ENCODE measurements at places on chromosomes 11 and 22. TPM values are rescaled to one million over a fixed set of nuclear protein-coding genes. Genes with fewer than 3 reads are reported as not detected.

The GSTT2B gene
- 12.9 TPM for total RNA-seq

- peaks cover 45% of the 10 kb centered on the region for H3K4me1 ChIP-seq
- H3K36me3 ChIP-seq: no peaks in the 10 kb centered on the region
- H3K4me3 ChIP-seq: no peak overlapping the region
- H3K27me3 ChIP-seq: no peaks in the 10 kb centered on the region
Observed at GRCh38 chr22:17952273-17952801, 72.0 kb downstream of the MICAL3 start.

The NRGN gene
- total RNA-seq: not detected

DNA sequence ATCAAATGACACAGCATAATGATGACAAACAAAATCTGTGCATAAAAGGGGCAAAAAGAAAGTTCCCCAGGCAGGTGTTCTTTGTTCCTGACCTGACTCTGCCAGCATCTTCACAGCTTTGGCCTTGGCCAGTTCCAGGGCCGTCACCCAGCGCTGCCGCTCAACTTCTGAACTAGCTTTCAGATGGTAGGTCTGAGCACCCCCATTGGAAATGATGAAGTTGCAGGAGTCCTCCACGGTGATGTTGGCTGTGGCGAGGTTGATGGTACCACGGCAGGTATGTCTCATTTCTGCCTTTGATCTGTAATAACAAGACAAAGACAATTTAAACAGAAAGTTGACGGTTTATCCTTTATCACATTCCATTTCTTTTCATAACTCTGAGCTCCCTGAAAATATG lies 5.3 kb downstream of the OSBP start:
- DNase-seq: no peak
- H3K4me1 ChIP-seq: peaks cover 24% of the 10 kb centered on the region
- no peaks in the 10 kb centered on the region for H3K27me3 ChIP-seq
- H3K36me3 ChIP-seq: peaks cover 24% of the 10 kb centered on the region
- H3K27ac ChIP-seq: no peak overlapping the region
- no peak overlapping the region for H3K4me3 ChIP-seq

GRCh38 chr11:44256673-44257291 lies 53.2 kb downstream of the ALX4 start:
- H3K36me3 ChIP-seq: no peaks in the 10 kb centered on the region
- DNase-seq: no peak
- no peaks in the 10 kb centered on the region for H3K4me1 ChIP-seq
- H3K27ac ChIP-seq: no peak overlapping the region
- H3K27me3 ChIP-seq: no peaks in the 10 kb centered on the region
- no peak overlapping the region for H3K4me3 ChIP-seq

DNA sequence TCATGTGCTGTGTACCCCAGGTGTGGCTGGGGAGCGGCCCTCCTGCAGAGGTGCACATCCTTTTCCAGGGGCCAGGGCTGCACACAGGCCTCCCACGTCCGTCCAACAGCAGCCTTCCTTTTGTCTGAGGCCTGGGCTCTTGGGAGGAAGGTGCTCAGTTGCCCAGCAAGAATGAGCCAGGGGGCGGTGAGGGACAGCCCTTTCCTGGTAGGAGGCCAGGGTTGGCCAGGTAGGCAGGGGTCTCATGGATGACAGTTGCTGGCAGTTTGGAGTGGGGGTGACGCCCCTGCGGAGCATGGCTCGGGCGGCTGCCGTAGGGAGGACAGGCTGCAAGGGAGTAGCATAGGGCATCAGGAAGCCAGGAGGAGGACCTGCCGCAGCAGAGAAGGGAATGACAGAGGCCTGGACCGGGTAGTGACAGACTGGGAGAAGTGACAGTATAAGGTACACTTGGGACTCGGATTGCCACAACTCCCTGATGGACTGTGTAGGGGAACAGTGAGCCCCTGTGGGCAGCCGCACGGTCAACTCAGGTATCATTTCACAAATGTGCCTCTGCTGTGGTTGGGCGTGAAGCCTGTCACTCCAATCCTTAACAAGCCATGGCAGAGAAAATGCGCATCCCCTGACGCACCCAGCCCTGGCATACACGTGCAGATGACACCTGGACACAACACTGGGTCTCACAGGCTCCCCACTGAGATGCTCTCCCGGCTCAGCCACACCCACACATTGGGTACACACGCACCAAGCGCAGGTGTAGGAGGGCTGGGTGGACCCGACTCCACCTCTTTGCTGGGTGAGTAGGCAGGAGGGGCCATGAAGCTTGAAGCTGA lies 79.7 kb downstream of the DGCR2 start:
- no peak for DNase-seq
- no peak overlapping the region for H3K27ac ChIP-seq
- H3K36me3 ChIP-seq: peaks cover 11% of the 10 kb centered on the region
- H3K27me3 ChIP-seq: no peaks in the 10 kb centered on the region
- no peak overlapping the region for H3K4me3 ChIP-seq
- no peaks in the 10 kb centered on the region for H3K4me1 ChIP-seq

The PGA5 gene
- 3.6 TPM for total RNA-seq

DNA sequence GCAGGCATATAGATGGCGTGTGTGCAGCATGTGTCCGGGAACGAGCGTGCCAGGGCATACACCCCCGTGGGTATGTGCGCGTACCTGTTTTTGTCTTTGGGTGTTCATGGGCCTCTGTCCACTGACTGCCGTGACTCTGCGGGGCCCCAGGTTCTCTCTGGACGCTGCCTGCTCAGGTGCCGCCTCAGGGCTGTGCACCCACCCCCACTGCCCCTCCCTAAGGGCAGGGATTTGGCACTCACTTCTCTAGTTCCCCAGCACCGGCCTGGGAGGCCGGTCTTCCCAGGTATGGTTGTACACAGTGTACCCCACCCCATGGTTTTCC lies 111.5 kb downstream of the ST3GAL4 start:
- H3K36me3 ChIP-seq: no peaks in the 10 kb centered on the region
- no peaks in the 10 kb centered on the region for H3K27me3 ChIP-seq
- H3K27ac ChIP-seq: no peak overlapping the region
- H3K4me3 ChIP-seq: no peak overlapping the region
- peaks cover 19% of the 10 kb centered on the region for H3K4me1 ChIP-seq

GRCh38 chr11:19768815-19769214 lies 56.2 kb downstream of the NAV2 start:
- DNase-seq: no peak
- H3K27me3 ChIP-seq: no peaks in the 10 kb centered on the region
- no peak overlapping the region for H3K27ac ChIP-seq
- H3K4me1 ChIP-seq: no peaks in the 10 kb centered on the region
- no peaks in the 10 kb centered on the region for H3K36me3 ChIP-seq
- no peak overlapping the region for H3K4me3 ChIP-seq

Data from tibial nerve (tissue), 4 donors.